Pons (tissue), 1 donor: ENCODE measurements at places on chromosomes 3 and 15.

GRCh38 chr3:145134738-145135137 lies 1026.2 kb downstream of the PLOD2 start:
- no peak for DNase-seq

DNA sequence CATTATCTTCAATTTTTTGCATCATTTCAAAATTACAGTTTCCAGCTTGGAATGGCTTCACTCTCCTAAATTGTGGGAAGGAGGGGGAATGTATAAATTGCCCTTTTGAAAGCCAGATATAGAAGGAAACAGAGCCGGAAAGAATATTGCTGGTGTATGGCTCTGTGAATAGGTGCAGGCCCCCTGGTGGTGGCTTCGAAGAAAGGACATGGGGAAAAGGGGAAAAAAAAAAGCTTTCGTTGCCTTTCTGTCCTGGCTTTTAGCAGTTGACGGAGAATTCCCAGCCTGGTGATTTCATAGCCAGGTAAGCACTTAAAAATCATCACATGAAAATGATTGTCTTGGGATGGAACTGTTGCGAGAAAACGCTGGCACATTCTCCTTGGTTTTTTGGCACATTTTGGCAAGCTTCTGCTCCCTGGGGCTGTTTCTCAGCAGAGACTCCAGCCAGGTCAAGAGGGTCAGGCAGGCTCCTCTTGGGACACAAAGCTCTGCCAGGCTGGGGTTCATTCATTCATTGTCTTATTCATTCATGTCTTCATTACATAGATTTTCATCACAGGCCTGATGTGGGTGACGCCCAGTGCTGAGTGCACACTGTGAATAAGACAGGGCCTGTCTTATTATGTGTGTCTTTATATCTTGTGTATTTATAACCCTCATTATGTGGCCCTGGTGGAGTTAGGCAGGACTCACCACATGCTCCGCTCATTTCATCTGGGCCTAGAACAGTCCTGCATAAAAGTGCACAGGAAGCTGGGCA lies 300.0 kb upstream of the TPM1 start:
- DNase-seq = peak; percentile 89

- DNase-seq = peak; percentile 73
These were observed 98.6 kb downstream of the TCF12 start for GRCh38 chr15:57017024-57017423.

DNA sequence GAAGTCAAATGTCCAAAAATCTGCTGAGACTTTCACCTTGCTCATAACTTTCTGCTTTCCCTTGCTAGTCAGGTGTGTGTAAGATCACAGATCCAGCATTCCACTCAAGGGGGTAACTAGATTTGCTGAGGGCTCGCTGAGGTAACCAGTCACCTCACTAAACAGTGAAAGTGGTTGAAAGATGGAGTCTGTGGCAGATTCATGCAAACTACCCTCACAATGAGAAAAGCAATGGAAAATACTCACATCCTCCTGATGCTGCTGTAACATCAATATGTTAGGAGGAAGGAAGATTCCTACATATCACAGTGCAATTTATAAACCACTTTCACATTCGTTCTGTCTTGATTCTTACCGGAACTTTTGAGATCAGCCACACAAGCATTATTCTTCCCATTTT lies 174.3 kb upstream of the BCL6 start:
- DNase-seq = no peak

DNA sequence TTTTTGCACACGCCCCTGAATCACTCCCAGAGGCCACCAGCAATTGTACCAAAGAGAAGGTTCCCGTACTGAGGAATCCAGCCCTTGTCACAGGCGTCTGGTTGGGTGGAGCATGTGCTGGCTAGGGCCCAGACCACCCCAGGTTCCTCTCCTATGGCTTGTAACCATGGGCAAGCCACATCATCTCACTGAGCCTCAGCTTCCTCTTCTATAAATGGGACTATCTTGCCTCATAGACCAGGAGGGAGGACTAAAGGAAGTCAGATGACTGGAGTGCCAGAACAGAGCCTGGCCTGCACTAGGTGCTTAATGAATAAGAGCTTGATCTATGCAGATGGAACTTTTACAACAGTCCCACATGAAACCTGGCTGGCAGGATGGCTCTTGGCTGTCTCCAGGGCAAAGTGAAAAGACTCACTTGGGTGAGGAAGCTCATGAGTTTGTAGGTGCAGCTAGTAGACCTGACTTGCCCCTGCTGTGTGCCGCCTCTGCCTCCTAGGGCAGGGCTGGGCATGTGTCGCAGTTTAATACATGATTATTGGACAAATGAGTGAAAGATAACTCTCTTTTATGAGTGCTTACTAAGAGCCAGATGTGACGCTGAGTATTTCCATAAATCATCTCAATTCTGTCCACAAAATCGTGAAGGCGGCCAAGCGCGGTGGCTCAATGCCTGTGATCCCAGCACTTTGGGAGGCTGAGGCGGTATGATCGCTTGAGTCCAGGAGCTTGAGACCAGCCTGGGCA lies 29.3 kb downstream of the CTSH start:
- DNase-seq = peak; percentile 90

GRCh38 chr15:26872206-26872605 lies 5.3 kb downstream of the GABRA5 start:
- DNase-seq = no peak

DNA sequence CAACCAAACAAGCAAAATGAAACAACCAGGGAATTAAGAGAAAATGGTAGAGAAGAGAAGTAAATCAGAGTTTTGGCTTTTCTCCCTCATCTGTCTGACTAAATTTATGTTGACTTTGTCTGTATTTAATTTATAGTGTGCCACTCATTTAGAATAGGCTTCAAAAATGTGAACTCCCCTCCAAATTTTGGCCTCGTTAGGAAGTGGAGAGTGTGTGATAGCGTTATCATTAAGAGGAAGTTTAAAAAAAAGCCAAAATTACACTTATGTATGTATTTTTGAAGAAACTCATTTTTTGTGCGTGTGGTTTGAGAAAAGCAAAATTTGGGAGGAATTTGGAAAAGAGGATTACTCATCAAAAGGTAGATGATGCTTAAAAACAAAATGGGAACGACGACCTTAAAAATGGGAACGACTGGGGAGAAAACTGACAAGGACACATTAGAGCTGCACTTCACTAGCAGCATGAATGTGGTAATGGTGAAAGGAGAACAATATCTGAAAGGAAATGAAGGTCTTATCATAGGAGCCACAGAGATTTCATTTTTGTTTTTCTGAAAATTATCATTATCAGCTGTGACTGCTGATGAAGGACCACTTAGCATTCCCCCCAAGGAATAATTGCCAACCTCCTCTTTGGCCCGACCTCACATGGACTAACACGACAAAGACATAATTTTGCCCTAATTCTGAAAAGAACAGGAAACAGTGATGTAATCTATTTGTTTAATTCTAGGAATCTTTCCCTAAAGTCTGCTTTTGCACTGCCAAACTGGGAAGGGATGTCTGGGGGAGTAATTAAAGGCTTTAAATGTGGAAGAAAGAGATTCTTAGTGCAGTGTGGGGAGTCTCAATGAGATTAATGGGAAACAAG lies 163.2 kb upstream of the P2RY1 start:
- no peak for DNase-seq

GRCh38 chr3:128710816-128711433 lies 15.1 kb upstream of the RAB7A start:
- DNase-seq = no peak

GRCh38 chr3:196096382-196096953 lies 14.6 kb upstream of the TFRC start:
- peak; percentile 70 for DNase-seq

GRCh38 chr3:17234382-17234781 lies 349.6 kb downstream of the PLCL2 start:
- DNase-seq = no peak

DNA sequence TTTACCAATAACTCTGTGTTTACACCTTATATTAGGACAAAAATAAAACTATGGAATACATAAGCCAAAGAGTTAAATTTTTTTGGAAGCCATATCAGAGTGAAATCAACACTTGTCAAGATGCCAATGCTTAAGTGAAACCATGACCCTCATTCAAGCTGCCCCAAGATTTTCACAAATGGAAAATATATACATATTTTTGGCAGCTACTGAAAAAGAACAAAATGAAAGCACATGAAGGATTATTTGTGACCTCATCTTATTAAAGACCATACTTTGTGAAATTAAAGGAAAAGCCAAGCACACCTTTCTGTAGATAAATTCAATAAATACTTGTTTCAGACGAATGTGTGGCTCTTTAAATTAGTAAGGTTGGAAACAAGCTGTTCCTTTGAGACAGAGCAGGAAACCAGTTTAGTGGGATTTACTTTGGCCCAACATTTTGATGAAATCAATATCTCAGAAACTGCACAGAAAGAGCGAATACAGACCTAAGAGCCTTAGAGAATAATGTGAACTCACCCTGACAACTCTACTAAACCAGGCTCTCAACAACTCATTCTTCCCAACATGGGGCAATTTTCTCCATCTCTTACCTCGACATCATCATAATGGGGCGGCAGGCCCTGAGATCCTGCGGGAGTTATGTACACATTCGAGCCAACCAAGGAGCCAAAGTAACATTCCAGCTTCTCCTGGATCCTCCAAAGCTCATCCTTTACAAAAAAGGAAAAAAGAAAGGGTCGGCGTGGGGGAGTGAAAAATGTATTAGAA lies 11.1 kb downstream of the RIOX2 start:
- no peak for DNase-seq

GRCh38 chr3:38960953-38961622 lies 90.7 kb downstream of the SCN11A start:
- DNase-seq = peak; percentile 45

- peak; percentile 36 for DNase-seq
These were observed 60.5 kb downstream of the LPP start for GRCh38 chr3:188214442-188214841.

DNA sequence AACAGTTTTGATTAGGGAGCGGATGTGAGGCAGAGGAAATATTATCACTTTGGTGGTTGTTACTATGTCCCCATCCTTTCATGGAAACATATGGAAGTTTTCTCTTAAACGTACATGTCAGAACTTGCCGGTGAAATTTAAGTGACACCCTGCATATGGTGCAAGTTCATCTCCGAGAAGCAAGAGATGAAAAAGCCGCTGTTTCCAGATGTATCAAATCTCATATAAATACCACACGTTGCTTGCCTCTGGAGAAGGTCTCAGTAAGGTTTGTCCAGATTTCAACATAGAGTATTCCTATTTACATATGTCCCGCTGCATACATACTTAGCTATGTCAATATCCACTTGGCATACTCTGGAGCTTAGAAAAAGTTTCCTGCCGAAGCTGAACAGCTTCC lies 172.2 kb upstream of the ICE2 start:
- no peak for DNase-seq

DNA sequence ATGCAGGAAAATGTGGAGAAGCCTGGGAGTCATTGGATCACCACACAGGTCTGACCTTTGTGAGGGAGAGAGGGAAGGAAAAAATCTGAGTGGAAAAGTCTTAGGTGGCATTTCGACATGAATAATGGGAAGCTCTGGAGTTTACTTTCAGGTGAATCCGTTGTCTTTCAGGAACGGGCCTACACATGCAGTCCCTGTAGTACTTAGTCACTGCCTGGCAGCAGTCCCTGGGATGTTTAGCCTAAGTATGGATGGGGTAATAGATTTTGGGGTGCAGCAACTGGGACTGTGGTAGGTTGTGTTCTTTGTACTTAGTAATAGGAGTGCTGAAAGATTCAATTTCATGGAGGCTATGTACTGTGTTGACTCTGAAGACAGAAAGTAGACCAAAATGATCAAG lies 227.5 kb upstream of the EPHA3 start:
- DNase-seq = no peak

DNA sequence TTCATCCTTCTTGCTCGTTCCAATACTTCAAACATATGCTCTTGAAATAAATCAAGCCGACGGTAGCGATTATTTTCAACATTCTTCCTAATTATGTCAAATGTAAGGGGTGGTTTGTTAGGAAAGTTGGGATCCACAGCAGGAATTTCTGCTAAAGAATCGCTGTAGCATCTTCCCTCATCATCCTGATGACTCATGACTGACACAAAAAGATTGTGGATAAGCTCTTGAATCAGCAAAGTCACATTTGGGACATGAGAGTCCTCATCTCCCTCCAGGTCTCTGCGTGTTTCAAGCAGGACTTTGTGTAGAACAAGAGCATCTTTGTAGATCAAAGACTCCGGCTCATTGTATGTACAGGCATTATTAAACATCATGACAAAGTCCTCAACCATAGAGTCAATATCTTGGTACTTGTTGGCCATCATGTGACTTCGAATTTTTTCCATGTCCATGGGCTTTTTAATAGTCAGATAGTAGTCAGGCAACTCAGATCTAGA lies 73.0 kb downstream of the UQCC5 start:
- DNase-seq = no peak
